Muscle of back (tissue), 13 donors: ENCODE measurements at places on chromosomes 7 and 10.

DNA sequence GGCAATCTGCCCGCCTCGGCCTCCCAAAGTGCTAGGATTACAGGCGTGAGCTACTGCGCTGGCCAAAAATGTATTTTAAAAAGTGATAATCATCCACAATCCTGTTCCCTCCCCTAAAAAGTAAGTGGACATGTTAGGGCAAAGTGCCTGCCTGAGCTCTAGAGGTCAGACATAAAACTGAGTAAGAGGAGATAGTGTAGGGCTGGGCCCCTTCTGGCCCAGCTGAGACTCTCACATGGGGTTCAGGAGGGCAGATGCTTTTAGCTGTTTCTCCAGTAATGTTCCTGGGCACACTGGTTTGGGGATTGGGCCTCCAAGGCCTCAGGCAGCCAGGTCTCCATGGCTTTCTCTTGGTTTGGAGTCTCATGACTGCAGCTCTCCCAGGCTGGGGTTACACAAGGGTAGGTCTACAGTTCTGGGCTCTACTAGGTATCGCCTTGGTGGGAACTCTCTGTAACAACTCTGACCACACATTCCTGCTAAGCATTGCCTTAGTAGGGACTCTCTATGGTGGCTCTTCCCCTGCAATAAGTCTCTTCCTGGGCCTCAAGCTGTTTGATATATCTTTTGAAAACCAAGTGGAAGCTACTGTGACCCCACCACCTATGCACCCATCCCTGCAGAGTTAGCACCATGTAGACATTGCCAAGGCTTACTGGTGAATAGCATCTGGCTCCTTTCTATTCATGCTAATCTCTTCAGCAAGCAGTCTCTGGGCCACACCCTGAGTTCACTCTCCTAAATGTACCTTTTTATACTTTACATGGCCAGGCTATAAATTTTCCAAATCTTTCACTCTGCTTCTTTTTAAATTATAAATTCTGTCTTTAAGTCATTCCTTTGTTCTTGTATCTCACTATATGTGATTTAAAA, 6.9 kb upstream of the NUDCD3 start:
- no peak for DNase-seq

DNA sequence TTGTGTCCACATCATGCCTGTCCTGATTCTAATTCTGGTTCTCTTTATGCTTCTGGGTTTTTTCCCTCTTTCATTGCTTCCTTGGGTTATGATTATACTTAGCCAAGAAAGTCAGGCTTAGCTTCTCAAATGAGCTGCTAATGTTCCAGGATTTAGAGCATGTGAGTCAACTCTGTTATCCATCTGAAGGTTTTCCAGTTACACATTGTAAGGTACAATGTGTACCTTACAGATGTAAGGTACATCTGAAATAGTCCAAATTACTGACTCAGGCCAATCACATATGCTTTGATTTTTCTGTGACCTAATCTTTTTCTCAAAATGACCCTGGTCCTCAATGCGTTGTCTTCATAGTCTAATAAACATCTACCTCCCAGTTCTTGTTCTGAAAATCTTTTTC, 13.3 kb upstream of the MIOS start:
- no peak for DNase-seq

GRCh38 chr7:68629-69028, 123.7 kb upstream of the FAM20C start:
- DNase-seq: no peak

DNA sequence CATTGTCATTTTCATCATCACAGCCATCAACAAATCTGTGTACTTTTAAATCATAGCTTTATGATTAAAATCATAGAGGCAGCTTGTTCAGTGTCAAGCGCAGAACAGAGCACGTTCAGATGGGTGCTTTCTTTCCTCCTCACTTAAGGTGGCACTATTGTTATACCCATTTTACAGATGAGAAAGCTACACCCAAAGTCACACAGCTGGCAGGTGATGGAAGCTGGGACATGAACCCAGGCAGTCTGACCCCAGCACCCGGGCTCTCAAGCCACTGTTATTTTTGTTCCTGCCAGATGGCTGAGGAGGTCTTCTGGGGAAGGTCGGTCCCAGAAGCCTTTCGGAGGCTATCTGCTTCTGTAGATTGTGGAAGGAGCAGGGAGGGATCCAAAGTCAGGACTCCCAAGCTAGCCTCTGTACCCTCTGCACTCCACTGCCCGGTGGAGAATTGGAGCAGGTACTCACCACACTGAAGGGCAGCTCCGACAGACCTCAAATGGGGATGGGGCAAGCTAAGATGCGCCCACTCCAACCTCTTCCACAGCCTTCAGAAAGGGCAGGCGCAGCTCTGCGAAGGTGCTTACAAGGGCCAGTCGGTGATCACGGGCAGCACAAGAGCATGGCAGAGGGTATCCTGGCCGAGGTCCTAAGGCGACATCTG, 610 bp downstream of the AVPI1 start:
- no peak for DNase-seq

- DNase-seq: no peak
Observed at GRCh38 chr7:158655931-158656441, 48.6 kb downstream of the NCAPG2 start.

DNA sequence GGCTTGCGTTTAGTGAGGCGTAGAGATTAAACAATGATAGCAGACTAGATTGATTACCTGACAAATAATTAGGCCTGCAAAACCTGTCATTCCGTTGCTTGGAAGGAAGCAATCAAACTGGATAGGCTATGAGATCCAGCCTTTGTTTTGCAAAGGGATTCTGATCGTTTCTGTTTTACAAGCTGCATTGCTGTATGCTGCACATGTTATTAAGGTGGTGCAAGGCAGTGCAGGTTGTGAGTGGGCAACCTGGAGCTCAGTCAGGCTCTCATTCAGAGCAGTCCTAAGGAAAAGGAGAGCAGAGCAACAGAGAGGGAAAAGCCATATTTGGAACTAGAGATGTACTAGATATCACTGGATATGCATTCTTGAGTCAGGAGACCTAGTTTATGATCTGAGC, 6.9 kb upstream of the NOBOX start:
- no peak for DNase-seq

DNA sequence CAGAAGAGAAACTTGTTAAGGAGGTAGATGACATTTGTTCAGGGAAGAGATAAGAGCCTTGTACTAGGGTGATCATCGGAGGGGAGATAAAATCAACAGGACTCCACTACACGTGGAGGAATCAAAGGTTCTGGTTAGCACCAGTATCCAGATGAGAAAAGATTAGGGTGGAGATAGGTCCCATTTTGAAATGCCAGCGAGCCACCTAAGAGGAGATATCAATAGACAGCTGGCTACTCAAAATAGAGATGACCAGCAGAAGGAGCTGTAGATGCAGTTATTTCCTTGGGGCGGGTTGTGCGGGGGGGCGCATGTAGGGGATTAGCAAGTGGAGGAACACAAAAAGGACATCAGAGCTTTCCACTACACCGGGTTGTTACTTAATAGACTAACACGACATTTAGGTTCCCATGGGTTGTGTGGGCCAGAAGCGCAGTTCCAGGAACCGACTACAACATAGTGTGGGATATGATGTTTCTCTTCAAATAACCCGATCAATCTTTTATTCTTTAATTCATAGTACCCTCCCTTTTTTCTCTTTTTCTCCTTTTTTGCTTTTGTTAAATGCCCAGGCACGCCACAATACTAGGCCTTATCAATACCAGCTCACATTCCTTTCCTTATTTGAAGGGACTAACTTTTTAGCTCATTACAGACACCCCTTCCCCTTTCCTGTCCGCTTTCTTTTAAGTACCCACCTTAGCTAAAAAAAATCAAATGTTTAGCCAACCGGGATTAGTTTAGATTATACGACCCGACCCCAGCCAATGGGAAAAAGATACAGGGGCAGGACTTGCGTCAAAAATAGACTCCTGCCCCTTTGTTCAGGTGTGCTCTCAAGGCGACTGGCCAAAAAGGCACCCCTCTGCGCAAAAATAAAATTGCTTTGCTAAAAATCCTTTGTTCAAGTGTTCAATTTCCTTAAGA, 2.0 kb upstream of the KIF11 start:
- peak; percentile 82 for DNase-seq

- peak; percentile 10 for DNase-seq
Observed at GRCh38 chr10:92181575-92181974, 109.3 kb downstream of the CPEB3 start.

DNA sequence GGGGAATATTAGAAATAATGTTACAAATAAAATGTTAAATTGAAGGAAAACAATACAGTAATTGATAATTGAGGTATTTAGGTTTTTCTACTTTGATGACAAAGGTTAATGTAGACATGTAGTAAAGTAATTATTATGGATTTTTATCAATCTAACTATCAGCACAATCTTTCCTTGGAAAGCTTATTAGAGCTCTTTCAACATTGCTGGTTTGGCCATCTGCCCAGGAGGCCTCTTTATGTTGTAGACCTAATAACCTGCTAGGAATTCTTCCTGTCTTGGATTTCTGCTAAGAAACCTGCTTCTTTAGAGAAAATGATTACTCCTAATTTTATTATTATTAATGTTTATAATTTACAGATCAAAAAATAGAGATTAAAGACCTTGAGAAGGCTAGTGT, 78.9 kb downstream of the CHRM2 start:
- DNase-seq: no peak

DNA sequence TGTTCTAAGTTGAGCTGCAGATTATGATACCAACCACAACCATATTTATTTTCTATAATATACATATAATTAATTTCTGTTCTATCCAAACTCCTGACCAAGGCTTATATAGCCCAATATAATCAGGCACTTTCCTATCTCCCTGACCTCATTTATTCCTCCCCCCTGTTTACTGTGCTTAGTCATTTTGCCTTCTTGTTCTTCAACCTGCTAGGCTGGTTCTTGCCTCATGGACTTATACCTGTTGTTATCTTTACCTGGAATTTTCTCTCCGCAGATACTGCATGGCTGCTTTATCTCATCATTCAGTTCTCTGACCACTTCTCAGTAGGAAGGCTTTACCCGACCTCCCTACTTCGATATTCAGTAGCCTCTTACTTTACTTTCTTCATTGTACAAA, 24.9 kb upstream of the FAM3C start:
- DNase-seq: no peak

- DNase-seq: no peak
Observed at GRCh38 chr10:19168584-19168983, 120.0 kb downstream of the MALRD1 start.

DNA sequence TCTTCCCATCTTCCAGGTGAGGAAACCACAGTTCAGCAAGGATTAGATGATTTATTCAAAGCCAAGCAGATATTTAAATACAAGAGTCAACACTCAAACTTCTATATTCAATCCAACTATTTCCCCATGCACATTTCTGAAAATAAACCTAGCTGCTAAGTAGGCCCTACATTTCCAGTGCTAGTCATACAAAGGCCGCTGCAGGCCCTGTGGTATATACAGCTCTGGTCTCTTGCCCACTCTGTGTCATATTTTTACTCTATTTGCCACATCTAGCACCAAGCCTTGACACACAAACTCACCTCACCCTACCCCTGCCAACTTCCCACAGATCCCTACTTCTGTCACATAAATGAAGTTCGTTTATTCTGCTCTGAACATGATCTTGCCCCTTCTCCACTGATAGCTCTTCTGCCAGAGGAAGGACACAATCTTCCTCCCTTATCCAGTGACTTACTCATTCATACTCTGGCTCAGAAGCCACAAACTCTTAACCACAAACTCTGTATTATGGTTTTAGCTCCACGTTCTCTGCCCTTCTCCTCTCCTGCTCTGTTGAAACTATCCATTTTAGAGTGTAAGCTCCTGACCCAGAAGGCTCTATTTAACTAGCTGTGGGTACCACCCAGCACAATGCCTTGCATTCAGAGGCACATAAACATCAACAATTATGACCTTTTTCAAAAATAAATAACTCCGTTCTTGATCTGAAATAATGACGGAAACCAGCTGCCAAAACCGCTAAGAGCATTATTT, 180.7 kb downstream of the CPEB3 start:
- no peak for DNase-seq

DNA sequence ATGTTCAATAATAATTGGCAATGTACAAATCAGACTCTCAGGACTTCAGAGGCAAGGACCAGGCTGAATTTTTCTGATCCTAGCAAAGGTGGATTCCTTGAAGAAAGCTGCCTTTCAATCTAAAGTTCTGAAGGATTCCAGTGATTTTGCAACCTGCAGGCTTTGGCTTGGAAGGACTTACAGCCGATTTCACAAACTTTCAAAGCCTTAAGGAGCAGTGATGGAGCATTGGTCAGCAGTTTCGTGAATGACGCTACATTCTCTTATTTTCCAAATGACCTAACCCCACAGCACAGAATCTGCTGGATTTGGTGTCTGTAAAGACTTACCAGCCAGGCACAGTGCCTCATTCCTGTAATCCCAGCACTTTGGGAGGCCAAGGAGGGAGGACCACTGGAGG, 167.5 kb downstream of the ARHGAP12 start:
- DNase-seq: no peak

GRCh38 chr10:97171001-97171400, 14.8 kb downstream of the SLIT1 start:
- no peak for DNase-seq
